ENCODE measurements at places on chromosomes 4 and X.

- no peak for DNase-seq
Measured at GRCh38 chrX:106952988-106953387, 32.8 kb downstream of the CLDN2 start.

DNA sequence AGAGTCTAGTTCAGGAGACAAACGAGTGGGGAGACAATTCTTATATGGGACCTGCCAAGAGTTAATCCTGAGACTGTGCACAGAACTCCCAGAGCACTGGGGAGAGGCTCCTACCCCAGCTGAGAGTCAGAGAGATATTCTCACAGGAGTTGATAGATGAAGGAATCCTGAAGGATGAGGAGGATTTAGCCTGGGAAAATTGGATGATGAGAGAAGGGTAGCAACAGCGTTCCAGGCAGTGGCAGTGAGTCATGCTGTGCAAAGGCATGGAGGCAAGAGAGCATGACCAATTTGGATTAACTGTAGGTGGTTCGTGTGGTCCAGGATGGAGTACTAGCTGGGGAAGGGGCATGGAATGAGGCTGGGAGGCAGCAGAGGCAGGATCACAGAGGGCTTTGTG, 318.6 kb downstream of the LDB2 start:
- no peak for DNase-seq

- no peak for DNase-seq
Measured at GRCh38 chr4:164824581-164824980, 52.4 kb upstream of the APELA start.

DNA sequence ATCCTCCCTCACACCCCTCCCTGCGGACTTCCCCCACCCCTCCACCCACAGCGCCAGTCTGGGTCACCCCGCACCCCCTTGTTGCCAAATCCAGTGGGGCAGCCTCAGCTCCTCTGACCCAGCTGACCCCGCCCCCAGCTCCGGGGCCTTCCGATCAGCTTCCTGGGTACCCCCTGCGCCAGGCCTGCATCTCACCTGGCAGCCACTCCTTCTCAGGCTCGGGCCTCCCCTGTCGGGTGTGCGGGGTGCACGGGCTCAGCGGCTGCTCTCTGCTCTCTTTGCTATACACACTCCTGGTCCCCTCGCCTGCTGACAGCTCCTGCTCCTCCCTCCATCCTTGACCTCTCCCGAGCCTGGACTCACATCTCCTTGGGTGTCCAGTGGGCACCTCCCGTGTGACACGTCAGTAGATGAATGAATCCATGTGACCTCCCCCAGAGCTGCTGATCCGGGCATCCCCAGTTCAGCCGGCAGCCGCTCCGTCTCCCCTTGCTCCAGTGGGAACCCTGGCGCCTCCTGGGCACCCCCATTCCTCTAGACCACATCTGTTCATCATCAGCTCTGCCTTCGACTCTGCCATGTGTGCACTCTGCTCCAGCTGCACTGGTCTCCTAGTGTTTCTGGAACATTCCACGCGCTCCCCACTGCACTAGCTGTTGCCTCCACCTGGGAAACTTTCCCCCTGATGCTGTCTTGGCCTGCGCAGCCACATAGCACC, 9.9 kb downstream of the CFAP99 start:
- DNase-seq = no peak

GRCh38 chrX:115367455-115367854, 77.9 kb downstream of the LUZP4 start:
- no peak for DNase-seq

- DNase-seq = no peak
Measured at GRCh38 chr4:68445111-68445510, 2.2 kb upstream of the TMPRSS11E start.

GRCh38 chrX:112931478-112931877, 90.8 kb upstream of the AMOT start:
- no peak for DNase-seq

DNA sequence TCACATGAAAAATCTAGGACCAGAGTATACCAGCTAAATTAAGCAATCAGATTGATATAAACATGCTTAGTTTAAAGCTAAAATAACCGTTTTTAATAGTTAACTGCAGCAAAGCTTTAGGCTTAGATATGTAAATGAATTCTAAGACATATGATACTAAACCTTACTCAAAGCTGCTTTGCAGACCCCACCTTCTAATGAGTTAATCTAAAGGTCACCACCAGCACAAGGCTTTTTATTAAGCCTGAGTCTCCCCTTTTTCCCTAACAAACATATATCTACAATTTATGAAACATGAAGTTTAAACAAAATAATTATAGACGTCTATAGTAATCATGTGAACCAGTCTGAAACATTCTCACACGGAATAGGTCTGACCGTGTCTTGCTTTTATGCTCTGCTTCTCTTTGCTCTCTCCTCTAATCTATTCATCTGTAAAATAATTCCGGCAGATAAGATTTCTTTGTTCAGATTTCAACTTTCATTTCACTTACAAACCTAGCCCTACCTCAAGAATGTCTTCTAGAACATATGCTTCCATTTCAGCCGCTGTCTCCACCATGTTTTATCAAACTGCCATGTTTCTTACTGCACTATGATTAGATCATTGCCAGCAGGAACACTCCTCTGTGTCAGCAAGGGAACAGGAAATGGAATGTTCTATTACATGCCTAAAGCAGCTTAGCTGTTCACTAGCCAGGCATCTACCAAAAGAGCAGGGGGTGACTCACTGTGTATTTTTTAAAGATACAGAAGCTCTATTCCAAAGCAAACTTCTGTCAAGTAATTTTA, 35.9 kb downstream of the ANKRD17 start:
- peak; percentile 90 for DNase-seq

- no peak for DNase-seq
Measured at GRCh38 chr4:79650794-79651431, 242.9 kb upstream of the GK2 start.

DNA sequence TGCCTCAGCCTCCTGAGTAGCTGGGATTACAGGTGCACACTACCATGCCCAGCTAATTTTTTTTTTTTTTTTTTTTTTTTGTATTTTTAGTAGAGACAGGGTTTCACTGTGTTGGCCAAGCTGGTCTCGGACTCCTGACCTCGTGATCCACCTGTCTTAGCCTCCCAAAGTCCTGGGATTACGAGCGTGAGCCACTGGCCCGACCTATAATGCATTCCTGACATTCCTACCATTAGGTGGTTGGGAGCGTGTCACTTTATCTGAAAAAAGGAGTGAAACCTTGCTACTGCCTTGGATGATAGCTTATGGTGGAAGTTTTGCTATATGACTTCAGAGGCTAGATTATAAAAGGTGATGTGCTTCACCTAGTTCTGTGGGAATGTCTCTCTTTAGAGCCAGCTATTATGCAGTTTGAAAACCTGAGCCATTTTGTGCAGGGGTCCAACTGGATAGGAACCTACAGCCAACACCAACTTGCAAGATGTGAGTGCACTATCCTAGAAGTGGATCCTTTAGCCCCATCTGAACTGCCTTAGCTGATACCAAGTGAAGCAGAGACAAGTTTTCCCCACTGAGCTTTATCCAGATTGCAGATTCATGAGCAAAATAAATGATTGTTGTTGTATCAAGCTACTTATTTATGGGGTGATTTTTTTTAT, 29.8 kb upstream of the EMCN start:
- no peak for DNase-seq
